ENCODE measurements at places on chromosomes 4 and X.

DNA sequence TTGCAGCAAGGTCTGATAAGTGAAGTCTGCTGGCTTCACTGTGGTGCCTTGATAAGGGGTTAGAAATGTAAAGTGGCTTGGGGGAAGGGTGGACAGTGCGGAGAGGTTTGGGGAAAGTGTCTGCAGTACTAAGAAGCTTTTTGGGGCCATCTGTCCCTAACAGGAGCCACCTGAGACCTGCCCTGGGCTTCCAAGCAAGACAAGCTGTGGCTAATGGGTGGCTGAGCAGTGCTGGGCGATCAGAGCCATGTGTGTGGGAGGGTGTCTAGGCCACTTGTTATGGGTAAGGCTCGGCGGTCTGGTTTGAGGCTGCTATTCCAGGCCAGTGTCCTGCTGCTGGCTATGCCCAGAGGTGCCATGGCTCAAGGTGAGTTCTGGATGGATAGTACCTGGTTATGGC lies 185.4 kb upstream of the MTMR8 start:
- no peak for DNase-seq

DNA sequence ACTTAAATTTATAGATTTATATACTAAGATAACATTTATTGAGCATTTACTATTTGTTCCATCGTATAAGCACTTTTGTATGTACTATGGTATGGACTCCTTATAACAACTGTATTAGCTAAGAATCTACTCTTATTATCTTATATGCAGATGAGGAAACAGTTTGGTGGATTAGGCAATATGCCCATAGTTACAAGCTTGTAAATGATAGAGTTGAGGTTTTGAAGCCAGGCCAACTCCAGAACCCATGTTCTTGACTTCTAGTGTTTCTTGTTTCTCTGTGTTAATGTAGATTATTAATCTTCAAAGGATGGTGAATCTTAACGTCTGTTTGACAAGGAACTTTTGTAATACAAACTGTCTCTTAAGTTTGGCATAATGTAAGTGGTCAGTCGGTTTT lies 71.3 kb downstream of the STIM2 start:
- DNase-seq = no peak

DNA sequence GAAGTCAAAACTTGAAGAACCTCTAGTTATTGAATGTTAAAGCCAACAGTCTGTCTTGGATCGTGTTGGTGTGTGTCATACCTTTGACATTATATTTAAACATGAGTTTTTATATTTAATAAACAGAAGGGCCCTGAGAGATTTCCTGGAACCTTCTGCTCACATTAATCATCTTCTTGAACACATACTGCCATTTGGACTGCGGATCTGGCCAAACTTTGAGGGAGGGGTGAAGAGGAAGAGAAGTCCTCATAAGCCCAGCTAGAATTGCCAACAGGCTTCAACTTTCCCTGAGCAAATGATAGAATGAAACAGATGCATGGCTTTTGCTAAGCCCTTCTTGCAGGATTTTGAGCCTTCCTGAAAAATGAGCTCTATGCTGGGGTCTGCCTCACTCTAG lies 27.4 kb downstream of the CCKAR start:
- no peak for DNase-seq

DNA sequence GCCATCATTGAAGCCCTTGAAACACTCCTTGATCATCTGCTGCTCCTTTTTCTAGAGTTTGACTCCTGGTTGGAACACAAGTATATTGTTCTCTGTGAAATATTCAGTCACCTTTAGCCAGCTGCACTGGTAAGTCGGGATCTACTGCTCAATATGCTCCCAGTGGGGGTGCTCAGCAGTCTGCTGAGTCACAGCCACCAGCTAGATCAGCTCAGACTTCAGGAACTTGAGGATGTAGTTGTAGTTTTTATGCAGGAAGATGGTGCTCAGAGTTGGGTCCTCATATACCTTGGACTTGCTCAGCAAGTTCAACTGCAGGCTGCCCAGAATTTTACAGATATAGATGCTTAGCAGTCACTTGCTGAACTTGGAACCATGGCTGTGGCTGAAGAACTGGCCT lies 202.5 kb upstream of the RPL34 start:
- DNase-seq = no peak

DNA sequence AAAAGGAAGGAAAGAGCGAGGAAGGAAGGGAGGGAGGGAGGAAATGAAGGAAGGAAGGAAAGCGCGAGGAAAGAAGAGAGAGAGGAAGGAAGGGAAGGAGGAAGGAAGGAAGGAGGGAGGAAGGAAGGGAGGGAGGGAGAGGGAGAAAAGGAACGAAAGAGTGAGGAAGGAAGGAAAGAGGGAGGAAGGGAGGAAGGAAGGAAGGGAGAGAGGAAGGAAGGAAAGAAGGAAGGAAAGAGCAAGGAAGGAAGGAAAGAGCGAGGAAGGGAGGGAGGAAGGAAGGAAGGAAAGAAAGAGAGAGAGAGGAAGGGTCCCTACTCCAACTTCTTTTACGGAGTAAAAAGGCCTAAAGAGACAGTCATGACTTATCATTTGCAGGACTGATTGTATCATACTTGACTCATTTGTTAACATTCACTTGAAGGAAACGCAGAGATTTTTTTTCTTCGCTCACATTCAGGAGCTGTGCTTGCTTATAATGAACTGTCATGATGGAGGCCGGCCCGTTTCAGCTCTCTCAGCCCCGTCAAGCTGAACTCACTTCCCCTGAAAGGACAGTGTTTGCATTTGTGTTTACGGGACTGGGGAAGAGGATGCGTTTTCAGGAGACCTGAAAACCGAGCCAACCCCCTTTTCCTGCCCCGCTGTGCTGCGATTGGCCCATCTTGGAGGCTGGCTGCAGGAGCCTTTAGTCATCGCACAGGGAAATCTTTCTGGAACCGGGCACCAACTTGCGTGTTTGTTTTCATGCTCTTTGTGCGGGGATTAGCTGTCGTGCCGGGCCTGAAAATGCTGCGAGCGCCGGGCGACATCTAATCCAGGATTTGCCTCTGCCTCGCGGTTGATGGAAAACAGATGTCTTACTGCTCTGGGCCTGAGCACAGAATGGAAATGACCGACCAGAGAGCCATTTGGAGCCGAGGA lies 17.8 kb downstream of the TRIM2 start:
- DNase-seq = peak; percentile 46

DNA sequence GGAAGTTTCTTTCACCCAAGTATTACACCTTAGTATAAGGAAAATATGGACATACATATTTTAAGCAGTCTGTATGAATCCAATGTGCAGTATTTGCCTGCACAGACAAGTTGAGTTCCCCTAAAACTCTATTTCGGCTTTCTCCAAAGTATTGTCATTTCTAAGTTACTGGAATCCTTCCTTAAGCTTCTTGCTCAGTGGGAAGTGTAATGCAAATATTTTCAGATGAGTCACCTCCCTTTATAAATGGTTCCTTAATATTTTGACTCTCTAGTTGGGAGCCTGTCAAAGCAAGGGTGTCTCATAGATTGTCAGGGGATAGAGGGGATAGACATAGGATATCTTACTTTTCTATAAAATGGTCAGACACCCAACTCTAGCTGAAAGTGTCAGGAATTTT lies 178.6 kb downstream of the NAA11 start:
- DNase-seq = no peak

DNA sequence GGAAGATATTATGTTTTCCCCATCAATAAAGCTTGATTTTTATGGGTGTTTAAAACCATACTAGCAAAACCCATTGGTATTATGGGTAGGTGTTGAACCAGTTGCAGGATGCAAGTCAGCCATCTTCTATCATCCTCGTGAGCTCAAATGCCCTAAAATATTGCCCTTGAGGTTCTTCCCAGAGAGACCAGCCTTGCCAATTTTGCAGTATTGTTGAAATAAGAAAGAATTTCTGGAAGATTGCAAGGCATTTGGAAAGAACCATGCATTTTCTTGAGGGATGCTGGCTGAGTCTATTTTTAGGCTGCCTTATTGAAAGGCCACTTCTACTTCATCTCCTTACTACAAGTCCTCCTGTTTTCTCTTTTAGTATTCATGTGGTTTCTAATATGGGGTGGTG lies 60.9 kb upstream of the SOD3 start:
- DNase-seq = no peak

All from suppressor macrophage (primary cell).